ENCODE measurements at places on chromosomes 13 and 19.

DNA sequence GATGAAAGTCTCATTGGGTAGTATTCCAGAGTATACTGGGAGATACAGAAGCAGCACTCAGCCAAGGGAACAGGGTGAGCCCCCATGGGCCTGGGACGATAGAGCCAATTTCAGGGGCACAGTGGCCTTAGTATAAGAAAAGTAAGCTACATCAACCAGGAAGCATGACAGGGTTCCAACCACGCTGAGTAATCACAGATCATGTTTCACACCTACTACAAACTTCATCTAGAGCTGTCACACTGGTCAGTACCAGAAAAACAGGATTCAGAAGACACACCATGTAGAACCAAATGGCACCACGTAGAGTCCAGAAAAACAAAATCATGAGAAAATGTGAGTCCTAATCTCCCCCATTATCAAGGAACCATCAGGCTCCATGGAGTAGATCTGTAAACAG is 1292.4 kb upstream of the MIR17HG start:
- no peak for DNase-seq

- no peak for DNase-seq
Measured at GRCh38 chr19:30895946-30896345, 453.3 kb downstream of the TSHZ3 start.

GRCh38 chr19:50417111-50418081 is 1.3 kb upstream of the SPIB start:
- DNase-seq: no peak

DNA sequence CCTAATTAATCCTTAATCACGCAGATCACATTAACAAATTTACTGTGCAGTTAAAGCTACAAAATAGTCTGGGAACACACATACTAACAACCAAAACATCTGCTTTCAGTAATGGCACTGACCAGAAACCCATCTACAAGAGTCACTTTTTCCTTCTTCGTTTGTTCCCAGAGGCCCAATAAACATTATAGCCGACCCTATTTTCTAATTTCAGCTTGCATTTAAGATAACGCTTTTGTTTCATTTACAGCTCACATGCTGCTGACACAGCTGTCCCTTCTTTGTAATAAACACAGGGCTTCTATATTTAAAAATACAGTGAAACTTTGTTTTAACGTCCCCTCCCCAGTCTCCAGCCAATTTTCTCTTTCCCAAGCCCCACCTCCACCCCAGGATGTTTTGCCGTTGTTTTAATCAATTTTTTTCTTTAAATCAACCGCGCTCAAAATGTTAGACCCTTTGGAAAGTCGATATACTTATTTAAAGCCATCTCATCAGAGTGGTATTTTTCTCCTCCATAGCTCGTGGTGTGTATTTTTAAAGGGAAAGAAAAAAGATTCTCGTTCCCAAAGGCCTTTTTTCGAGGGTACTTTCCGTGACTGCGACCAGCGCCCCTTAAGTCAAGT is 1.7 kb upstream of the WBP4 start:
- no peak for DNase-seq

- no peak for DNase-seq
Measured at GRCh38 chr19:4754248-4754647, 30.6 kb upstream of the DPP9 start.

DNA sequence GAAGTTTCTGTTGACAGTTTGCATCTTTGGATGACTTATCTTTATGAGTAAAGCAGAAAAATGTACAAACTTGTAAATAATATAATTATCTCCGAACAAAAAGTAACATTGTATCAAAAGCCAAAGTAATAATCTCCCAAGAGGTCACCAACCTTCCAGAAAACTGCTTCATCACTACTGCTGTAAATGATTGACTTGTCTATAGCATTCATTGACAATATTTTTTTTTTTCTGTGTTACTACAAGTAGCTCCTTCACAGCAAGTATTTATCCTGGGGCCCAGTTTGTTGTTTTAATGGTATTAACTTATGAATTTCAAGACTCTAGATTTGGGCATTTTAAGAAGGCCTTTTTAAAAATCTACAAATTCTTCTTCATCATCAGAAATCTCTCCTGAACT is 242.4 kb downstream of the KLF12 start:
- no peak for DNase-seq

GRCh38 chr13:26384587-26384986 is 130.7 kb downstream of the CDK8 start:
- no peak for DNase-seq

GRCh38 chr13:98065468-98065867 is 77.4 kb upstream of the FARP1 start:
- DNase-seq: no peak

Measured in T-cell (primary cell).